ENCODE measurements at places on chromosomes 13 and 19. TPM values are rescaled to one million over a fixed set of nuclear protein-coding genes. Genes with fewer than 3 reads are reported as not detected.

DAND5 gene
- not detected for total RNA-seq

ZBTB45 gene
- total RNA-seq, result 9.1 TPM

ARRDC5 gene
- total RNA-seq, result 0.26 TPM

SLC7A10 gene
- total RNA-seq, result not detected

KCTD12 gene
- 134 TPM for total RNA-seq

OVOL3 gene
- not detected for total RNA-seq

- no peak overlapping the region for H3K27ac ChIP-seq
- H3K4me3 ChIP-seq, result no peak overlapping the region
- H3K4me1 ChIP-seq, result peaks cover 11% of the 10 kb centered on the region
- H3K36me3 ChIP-seq, result no peaks in the 10 kb centered on the region
- peaks cover 2% of the 10 kb centered on the region for H3K27me3 ChIP-seq
These were observed 183.5 kb upstream of the UBL3 start for GRCh38 chr13:30033681-30034457.

DNA sequence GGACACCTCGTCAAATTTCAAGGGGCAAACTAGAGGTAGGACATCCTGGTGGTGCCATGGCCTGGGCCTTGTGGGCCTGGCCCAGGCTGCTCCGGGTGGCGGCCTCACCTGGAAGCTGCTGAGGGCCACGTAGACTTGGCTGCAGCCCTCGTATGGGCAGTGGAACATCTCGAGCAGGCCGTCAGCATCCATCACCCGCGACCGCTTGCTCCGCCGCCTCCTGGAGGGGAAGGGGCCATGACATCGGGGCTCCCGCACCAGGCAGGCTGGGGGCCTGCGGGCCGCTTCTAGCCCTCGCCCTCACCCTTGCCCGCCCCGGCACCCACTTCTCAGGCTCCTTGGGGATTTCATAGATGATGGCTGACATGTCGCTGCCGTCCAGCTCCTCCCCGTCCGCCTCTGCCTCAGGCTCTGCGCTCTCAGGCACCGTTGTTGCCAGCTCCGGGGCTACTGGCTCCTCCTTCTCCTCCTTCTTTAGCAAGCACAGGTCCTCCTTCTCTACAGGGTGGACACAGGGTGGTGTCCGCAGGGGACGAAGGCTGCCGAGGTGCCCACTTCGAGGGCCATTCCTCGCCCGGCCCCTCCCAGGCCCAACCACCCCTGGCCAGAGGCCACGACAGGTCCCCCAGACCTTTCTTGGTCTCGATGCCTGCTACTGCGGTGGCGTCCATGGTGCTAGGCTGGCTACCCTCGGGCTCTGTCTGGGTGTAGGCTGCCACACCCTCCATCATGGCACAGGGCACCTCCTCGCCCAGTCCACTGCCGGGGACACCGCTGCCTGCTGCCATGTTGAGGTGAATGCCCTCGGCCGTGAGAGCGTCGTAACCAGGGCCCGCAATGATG, 6.0 kb upstream of the ELAVL3 start:
- DNase-seq, result no peak
- H3K4me3 ChIP-seq, result no peak overlapping the region
- peaks cover 15% of the 10 kb centered on the region for H3K4me1 ChIP-seq
- H3K27me3 ChIP-seq, result peaks cover 6% of the 10 kb centered on the region
- no peak overlapping the region for H3K27ac ChIP-seq

- no peak overlapping the region for H3K4me3 ChIP-seq
- H3K27me3 ChIP-seq, result no peaks in the 10 kb centered on the region
- peaks cover 97% of the 10 kb centered on the region for H3K36me3 ChIP-seq
- no peak for DNase-seq
- peak overlapping the region; percentile 19 for H3K27ac ChIP-seq
These were observed 25.3 kb downstream of the NAXD start for GRCh38 chr13:110640591-110641029.

GRCh38 chr19:4380254-4380727, 20.1 kb downstream of the SH3GL1 start:
- no peak overlapping the region for H3K4me3 ChIP-seq
- DNase-seq, result no peak
- no peaks in the 10 kb centered on the region for H3K27me3 ChIP-seq

DNA sequence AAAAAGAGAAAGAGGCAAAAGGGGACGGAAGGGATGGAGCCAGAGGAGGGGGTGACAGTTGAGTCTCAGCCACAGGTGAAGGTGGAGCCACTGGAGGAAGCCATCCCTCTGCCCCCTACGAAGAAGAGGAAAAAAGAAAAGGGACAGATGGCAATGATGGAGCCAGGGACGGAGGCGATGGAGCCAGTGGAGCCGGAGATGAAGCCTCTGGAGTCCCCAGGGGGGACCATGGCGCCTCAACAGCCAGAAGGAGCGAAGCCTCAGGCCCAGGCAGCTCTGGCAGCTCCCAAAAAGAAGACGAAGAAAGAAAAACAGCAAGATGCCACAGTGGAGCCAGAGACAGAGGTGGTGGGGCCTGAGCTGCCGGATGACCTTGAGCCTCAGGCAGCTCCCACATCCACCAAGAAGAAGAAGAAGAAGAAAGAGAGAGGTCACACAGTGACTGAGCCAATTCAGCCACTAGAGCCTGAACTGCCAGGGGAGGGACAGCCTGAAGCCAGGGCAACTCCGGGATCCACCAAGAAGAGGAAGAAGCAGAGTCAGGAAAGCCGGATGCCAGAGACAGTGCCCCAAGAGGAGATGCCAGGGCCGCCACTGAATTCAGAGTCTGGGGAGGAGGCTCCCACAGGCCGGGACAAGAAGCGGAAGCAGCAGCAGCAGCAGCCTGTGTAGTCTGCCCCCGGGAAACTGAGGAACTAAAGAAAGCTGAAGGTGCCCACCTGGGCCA, 2.5 kb downstream of the POLR1G start:
- H3K4me3 ChIP-seq, result no peak overlapping the region
- no peak overlapping the region for H3K27ac ChIP-seq
- H3K4me1 ChIP-seq, result peaks cover 32% of the 10 kb centered on the region
- peaks cover 12% of the 10 kb centered on the region for H3K27me3 ChIP-seq
- no peak for DNase-seq

DNA sequence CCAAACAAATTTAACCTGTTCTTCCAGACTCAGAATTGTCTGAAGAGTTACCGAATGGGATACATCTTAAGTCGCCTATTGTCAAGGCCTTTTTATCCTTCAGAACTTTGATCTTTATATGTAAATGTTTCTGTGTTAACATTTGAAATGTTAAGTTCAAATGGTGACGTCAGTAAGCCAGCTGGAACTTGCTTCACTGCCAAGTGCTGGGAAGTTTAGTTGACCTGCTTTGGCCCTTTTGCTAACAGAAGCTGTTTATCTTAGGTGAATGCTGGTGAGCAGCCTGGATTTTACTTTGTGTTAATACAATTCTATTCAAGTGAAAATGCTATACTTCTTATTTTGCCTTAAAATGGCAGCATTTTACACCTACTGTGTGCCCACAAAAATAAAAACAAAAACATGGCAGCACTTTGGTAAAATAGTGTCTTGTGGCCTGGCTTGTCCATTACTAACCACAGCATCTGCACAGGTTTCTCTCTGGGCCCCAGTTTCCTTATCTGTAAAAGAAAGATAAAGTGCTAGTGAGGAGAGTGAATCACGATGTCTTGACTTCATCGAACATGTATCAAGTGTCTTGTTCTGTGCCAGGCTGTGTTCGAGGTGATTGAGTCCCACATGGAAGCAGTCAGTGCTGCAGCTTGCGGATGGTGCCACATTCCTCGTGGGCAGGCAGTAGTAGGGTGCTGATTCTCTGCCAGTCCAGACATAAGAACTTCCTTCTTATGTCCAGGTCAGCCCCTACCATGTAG, 2.2 kb downstream of the NAXD start:
- peaks cover under 1% of the 10 kb centered on the region for H3K36me3 ChIP-seq
- peak overlapping the region; percentile 92 for H3K27ac ChIP-seq
- no peaks in the 10 kb centered on the region for H3K27me3 ChIP-seq
- peaks cover 30% of the 10 kb centered on the region for H3K4me1 ChIP-seq
- peak overlapping the region; percentile 75 for H3K4me3 ChIP-seq
- DNase-seq, result no peak

- no peaks in the 10 kb centered on the region for H3K27me3 ChIP-seq
- H3K36me3 ChIP-seq, result no peaks in the 10 kb centered on the region
- no peak overlapping the region for H3K27ac ChIP-seq
- no peaks in the 10 kb centered on the region for H3K4me1 ChIP-seq
- DNase-seq, result no peak
- no peak overlapping the region for H3K4me3 ChIP-seq
These were observed 48.6 kb downstream of the FGF9 start for GRCh38 chr13:21719463-21719862.

DNA sequence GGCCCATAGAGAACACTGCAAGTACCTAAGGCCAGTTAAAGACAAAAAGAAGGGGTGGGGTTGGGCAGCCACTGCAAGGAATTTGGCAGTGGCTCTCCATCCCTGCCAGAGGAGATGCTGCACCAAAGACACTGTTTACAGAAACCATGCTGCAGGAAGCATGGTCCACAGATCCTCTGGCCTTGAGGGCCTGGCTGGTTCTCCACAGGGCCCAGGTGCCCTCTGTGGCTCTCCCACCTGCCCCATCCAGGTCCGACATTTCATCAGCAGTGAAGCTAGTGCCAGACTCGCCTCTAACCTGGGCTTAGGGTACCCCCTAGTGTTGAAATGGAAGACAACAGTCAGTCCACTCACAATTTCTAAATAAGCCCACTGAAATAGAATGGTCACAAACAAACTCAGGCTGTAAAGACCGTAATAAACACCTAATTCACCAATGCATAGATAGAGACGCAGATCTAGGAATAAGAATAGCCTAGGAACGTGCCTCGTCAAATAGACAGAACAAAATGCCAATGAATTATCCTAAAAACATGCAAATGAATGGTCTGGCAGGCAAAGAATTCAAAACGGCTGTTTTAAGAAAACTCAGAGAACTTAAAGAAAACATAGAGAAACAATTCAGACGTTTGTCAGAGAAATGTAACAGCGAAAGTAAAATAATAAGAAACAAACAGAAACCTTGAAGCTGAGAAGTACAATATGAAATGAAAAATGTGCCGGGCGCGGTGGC, 23.3 kb downstream of the LYPD4 start:
- no peaks in the 10 kb centered on the region for H3K36me3 ChIP-seq
- H3K27me3 ChIP-seq, result no peaks in the 10 kb centered on the region
- H3K4me1 ChIP-seq, result peaks cover 9% of the 10 kb centered on the region
- H3K4me3 ChIP-seq, result no peak overlapping the region

- no peaks in the 10 kb centered on the region for H3K36me3 ChIP-seq
- H3K4me1 ChIP-seq, result peaks cover 25% of the 10 kb centered on the region
- DNase-seq, result no peak
- H3K4me3 ChIP-seq, result no peak overlapping the region
- no peak overlapping the region for H3K27ac ChIP-seq
These were observed 17.9 kb upstream of the RNF17 start for GRCh38 chr13:24745861-24746617.

GRCh38 chr19:18648973-18649315, 12.1 kb downstream of the KLHL26 start:
- peak overlapping the region; percentile 85 for H3K27ac ChIP-seq
- H3K27me3 ChIP-seq, result no peaks in the 10 kb centered on the region
- peaks cover 86% of the 10 kb centered on the region for H3K4me1 ChIP-seq

DNA sequence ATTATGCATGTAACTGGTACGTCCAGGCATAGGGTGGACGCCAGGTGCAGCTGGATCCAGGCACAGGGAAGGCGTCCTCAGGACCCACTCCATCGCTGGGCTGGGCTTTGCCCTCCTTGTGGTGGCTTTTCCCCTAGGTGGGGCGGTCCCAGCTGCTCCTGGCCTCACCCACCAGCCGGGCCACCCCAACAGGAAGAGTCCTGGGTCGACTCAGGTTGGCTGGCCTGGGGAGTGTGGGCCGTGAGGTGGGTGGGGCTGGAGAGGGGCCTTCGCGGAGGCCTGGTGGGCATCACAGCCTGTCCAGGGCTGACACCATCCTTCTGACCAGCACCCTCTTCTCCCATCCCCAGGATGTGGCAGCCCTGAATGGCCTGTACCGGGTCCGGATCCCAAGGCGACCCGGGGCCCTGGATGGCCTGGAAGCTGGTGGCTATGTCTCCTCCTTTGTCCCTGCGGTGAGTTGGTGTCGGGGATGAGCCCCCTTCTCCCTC, 3.2 kb upstream of the GARIN5A start:
- no peak for DNase-seq
- no peak overlapping the region for H3K27ac ChIP-seq
- no peak overlapping the region for H3K4me3 ChIP-seq
